ENCODE measurements at places on chromosomes 6 and 20. TPM values are rescaled to one million over a fixed set of nuclear protein-coding genes. Genes with fewer than 3 reads are reported as not detected.

The LY6G6D gene
- not detected for total RNA-seq

The SCAND1 gene
- 27.9 TPM for total RNA-seq

The SYTL3 gene
- total RNA-seq, result 2.5 TPM

The BPIFA1 gene
- not detected for total RNA-seq

The MEI4 gene
- 0.31 TPM for total RNA-seq

The SCGN gene
- 17.2 TPM for total RNA-seq

The PRRC2A gene
- total RNA-seq, result 94.8 TPM

The PRRT1 gene
- 1.9 TPM for total RNA-seq

The SLC17A4 gene
- 0.31 TPM for total RNA-seq

The SLC4A11 gene
- total RNA-seq, result not detected

The FOXC1 gene
- total RNA-seq, result 2.2 TPM

The CCN6 gene
- not detected for total RNA-seq

The SRPK1 gene
- 139 TPM for total RNA-seq

The GMNN gene
- 8.1 TPM for total RNA-seq
